ENCODE measurements at places on chromosomes 5 and 9. TPM values are rescaled to one million over a fixed set of nuclear protein-coding genes. Genes with fewer than 3 reads are reported as not detected.

The CYFIP2 gene
- polyA plus RNA-seq = 7.4 TPM

GRCh38 chr5:21185536-21185935 is 1197.5 kb upstream of the CDH18 start:
- no peak for DNase-seq

The SUSD3 gene
- polyA plus RNA-seq = 2.3 TPM

The SLC28A3 gene
- polyA plus RNA-seq = 0.05 TPM

- DNase-seq = no peak
Observed at GRCh38 chr5:87418506-87418905, 5.8 kb upstream of the CCNH start.

The FAM153A gene
- not detected for polyA plus RNA-seq

DNA sequence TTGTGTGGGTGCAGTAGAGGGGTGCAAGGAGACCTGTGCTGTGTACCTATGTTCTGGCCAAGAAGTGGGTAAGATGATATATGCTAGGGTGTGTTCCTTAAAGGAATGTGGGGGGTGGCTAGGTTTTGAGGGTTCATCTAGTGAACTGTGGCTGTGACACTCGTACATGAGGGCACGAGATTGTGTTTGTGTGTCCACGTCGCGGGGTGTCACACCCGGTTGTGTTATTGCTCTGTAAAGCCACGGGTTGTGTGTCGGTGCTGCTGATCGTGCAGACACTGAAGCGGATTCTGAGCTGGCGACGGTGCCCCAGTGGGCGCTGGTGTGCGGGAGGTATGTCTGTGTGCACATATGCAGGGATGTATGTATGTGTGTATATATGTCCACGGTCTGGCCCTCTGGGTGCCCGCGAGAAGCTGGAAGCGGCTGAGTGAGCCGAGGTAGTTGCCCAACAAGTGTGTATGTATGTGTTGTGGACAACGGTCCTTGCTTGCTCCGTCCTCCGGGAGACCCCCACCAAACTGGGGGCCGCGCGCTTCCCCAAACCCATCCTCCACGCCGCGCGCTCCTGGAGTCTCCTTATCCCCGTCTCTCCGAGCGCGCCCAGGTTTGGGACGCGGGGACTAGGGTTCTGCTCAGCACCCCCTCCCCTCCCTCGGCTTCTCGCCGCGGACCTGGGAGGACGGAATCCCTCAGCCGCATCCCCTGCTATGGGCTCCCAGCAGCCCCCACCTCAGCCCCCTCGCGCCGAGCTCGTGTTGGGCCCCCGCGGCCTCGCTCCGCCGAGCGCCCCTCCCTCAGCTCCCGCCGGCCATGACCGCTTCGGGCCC is 639 bp downstream of the PCDH1 start:
- no peak for DNase-seq

Measured in muscle of back (tissue), 13 donors.